ENCODE measurements at places on chromosomes 6 and 20.
A peak's percentile ranks its signal among the peaks of the same experiment; 100 is the strongest.

DNA sequence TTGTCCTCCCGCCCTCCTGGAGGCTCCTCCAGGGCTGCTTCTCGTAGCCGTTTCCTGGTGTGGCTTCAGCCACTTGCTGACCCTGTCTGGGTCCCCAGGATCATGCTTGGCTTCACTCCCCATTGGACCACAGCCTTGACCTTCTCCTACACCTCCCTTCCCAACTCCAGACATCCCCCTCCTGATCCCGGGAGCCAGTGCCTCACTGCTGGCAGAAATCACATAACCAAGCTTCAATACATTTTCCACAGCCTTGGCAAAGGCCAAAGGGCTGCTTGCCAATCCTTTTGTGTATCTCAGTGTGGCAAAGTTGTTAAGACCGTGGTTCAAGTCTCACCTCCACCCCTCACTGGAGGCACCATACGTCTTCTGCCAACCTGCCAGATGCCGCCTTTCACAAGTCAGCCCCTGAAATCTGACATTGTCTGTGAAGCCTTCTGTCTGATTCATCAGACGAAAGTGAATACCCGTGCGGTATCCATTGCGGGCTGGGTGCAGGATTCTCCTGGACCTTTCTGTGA is 60.1 kb downstream of the PHACTR3 start:
- DNase-seq, result no peak

- no peak for DNase-seq
These were observed 26.6 kb upstream of the SUMO4 start for GRCh38 chr6:149373511-149373910.

DNA sequence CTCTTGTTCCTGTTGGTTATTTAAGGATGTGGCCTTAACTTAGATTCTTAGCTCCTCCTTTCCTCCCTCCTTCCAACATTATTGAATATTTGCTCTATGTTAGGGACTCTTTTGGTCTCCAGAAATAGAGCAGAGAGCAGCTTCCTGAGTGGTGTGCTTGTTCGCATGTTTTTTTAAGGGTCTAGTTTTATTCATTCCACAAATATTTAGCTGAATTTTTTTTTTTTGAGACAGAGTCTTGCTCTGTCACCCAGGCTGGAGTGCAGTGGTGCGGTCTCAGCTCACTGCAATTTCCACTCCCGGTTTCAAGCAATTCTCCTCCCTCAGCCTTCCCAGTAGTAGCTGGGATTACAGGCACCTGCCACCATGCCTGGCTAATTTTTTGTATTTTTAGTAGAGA is 169.2 kb downstream of the ZFAND3 start:
- DNase-seq, result no peak

GRCh38 chr20:50392138-50392866 is 117.9 kb upstream of the PTPN1 start:
- no peak for DNase-seq

DNA sequence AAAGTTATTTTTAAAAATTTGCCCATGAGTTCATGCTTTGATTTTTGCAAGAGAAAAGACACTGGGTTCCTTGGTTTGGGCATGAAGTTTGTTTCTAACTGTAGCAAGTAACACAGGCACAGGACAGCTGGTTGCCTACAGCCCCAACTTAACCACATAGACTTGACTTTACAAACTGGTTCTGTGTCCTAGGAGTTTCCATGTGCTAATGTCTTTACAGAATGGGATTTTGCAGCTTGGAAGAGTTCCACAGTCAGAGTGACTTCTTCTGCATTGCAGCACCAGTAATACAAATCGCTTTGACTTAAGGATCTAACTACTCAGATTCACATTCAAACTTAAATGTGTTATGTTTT is 44.3 kb downstream of the OR2B2 start:
- no peak for DNase-seq

GRCh38 chr6:142545147-142545546 is 243.3 kb downstream of the ADGRG6 start:
- no peak for DNase-seq

- no peak for DNase-seq
These were observed 146.7 kb upstream of the TAB2 start for GRCh38 chr6:149170564-149171452.

DNA sequence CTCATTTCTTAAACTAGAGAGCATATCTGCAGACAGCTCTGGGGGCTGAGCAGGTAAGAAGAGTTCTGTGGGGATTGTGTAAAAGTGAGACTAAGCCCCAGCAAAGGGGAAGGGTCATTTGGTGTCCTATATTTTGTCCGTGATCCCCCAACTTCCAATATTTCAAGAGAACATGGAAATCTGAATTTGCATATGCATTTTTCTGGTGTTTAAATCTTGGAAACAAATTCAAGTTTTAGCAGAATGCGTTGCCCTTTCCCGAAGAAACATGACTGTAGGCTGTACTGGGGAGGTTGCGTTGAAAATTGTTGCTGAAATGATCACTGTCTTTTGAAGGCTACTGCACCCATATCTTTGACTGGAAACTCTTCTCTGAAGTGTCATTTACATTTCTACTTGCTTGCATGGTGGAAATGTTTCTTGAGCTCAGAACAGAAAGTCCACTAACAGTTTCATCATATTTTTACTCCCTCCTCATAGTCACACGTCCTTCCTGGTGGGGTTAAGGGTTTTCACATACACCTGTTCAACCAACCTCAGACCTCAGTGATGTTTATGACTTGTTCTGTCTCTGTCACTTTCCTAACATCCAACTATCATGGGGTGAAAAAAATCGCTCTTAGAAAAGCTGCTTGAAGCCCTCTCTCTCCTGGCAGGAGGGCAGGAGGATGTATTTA is 140.3 kb downstream of the BCAS1 start:
- DNase-seq, result no peak

DNA sequence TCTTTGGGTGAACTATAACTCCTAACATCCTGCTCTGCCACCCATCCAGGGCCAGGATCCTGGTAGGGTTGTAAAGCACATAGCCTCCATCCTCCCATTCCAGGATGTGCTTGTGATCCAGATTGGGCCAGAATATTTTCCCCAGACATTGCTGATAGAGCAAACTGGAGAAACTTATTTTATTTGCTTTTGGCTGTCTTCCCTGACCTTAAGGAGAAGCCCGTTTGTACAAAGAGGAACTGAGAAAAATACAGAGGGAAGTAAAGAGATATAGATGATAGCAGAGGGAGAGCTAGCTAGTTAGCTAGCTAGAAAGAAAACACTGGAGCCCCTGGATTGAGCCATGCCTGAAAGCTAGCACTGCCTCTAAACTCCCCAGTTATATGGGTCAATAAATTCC is 9.0 kb upstream of the HDAC2 start:
- DNase-seq, result no peak

DNA sequence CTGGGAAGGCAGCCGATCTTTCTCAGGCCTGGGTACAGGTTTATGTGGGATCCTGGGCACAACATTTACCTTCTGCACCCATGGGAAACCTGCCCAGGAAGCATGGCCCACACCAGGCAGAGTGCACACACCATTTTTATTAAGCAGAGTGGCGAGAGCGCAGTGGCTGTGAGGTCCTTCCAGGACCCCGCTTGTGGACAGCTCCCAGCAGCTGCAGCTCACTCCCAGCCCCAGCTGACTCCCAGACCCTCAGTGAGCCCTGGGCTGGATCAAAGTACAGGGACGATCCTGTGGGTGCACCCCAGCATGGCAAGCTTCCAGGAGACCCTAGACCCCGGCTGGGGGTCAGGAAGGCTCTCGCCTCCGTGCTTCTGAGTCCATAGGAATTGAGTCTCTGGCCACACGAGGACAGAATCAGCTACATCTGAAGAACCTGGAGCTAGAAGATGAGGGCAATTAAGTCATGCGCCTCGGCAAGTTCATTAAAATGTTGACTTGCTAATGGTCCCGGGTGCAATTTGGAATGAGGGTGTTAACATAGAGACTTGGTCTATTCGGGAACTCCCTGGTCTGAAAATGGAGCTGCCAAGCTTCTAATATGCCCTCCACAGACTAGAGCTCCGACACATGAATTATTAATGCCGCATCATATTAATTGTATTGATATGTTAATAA is 65.4 kb upstream of the SLCO4A1 start:
- no peak for DNase-seq

DNA sequence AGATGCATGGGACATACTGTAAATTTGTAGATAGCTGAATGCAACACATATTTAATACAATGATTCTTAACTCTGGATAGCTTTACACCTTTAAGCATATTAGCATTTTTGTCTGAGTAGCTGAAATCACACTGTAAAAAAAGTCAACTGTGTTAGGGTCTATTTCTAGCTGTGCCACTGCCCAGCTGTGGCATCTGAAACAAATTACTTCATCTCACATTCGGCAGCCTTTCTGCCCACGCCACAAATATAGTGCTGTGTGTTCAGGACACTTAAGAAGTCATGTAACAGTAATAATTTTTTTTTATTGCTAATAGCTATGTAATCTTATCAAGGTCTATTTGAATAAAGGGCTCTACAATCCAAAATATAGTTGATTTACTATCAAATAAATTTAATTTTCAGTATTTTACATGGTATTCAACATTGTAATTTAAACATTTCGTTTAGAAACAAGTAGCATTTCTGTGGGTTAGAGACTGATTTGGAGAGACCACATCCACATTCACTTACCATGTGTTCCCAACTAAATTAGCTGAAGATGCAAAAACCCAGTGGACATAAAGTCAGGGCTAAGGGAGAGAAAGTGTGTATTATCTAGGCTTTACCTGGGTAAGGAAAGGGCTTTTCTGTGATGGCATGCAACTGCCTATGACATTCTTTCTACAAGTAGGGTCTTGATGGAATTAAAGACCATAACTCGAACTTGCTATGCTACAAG is 276.7 kb downstream of the PLCB1 start:
- DNase-seq, result no peak

DNA sequence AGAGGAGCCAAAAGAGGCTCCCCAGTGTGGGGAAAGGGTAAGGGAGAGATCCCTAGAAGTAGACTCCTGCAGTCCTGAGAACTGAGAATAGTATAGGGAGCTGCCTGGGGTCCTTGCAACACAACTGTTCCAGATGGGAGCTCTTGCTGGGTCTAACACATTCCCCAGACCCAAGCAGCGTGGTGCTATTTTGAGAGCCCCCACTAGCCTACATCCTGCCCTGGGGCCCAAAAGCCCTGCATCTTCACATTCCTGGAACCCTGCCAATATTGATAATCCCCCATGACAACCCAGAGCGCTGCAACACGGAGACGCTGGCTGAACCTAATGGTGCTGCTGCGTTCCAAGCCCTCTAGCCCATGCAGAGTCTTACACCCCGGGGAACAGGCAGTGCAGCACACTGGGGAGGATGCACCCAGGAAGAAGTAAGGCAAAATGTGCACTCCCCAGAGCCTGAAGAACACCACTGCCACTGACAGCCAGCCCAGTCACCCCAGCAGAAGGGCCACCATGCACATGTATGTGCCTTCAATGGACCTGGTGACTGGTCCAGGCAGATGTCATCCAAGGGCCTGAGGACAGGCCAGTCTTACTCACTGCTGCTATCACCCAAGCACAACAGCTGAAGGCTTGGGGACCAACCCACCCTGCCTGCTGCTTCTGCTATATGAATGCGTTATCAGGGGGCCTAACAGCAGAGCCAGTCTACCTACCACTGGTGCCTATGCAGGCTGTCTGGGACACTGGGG is 7.0 kb upstream of the RNF217 start:
- no peak for DNase-seq

DNA sequence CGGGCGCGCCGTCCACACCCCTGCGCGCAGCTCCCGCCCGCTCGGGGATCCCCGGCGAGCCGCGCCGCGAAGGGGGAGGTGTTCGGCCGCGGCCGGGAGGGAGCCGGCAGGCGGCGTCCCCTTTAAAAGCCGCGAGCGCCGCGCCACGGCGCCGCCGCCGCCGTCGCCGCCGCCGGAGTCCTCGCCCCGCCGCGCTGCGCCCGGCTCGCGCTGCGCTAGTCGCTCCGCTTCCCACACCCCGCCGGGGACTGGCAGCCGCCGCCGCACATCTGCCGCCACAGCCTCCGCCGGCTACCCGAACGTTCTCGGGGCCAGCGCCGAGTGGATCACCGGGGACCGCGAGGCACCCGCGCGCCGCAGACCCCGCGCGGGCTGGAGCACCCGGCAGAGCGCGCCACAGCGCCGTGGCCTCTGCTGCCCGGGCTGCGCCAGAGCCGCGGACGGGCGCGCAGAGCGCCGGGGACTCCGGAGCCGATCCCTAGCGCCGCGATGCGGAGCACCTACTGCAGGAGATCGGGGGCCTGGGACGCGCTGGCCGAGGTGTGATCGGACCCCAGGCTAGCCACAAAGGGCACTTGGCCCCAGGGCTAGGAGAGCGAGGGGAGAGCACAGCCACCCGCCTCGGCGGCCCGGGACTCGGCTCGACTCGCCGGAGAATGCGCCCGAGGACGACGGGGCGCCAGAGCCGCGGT is at the start of gene BMP2:
Gene BMP2, plus strand, starts transcription at position 151 of the 692 bp plus-strand sequence. CDS start 2,441 bp downstream, outside the sequence.
- peak; percentile 57 for DNase-seq

DNA sequence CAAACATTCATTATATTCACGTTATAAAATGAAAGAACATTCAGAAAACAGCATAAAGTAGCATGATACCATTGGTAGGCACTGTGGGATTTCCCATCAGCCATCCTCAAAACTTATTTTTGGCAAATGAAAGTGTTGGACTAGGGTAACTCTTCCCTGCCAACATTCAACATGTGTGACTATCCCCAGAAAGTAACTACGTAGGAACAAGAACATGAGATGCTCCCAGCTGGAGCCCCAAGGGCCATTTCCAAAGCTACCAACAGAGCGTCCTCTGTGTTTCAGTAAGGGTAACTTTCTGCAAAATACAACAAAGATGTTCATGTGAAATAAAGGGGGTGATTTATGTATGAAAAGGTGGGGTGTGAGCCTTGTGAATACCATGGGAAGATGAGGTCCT is 28.4 kb upstream of the PTPN1 start:
- no peak for DNase-seq

DNA sequence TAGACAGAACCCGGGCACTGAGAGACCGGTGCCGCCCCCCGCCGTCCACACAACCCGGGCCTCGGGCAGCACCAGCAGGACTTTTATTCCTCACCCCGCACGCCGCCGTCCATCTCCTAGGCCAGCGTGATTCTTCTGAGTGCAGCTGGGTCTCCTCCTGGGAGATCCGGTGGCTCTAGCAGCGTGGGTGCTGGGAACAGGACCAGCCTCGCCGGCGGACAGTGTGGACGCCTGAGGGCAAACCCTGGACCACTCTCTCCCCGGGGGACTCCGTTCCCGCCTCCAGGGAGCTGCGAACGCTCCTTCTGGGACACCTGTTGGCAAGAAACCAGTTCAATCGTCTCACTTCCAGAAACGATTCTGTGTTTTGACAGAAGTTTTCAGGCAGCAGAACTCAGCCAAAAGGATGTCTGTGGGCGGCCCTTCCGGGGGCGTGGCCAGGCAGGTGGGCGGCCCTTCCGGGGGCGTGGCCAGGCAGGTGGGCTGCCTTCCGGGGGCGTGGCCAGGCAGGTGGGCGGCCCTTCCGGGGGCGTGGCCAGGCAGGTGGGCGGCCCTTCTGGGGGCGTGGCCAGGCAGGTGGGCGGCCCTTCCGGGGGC is 130.7 kb downstream of the DLL1 start:
- DNase-seq, result no peak

GRCh38 chr6:111980143-111980542 is 73.8 kb upstream of the CCN6 start:
- DNase-seq, result no peak

GRCh38 chr6:111723412-111723970 is 117.8 kb upstream of the TRAF3IP2 start:
- no peak for DNase-seq

- DNase-seq, result no peak
These were observed 10.0 kb upstream of the ARMC2 start for GRCh38 chr6:108838101-108838717.
